ENCODE measurements at places on chromosomes 1 and 21.

GRCh38 chr1:100847361-100848082 lies 47.1 kb downstream of the EXTL2 start:
- no peak for DNase-seq

DNA sequence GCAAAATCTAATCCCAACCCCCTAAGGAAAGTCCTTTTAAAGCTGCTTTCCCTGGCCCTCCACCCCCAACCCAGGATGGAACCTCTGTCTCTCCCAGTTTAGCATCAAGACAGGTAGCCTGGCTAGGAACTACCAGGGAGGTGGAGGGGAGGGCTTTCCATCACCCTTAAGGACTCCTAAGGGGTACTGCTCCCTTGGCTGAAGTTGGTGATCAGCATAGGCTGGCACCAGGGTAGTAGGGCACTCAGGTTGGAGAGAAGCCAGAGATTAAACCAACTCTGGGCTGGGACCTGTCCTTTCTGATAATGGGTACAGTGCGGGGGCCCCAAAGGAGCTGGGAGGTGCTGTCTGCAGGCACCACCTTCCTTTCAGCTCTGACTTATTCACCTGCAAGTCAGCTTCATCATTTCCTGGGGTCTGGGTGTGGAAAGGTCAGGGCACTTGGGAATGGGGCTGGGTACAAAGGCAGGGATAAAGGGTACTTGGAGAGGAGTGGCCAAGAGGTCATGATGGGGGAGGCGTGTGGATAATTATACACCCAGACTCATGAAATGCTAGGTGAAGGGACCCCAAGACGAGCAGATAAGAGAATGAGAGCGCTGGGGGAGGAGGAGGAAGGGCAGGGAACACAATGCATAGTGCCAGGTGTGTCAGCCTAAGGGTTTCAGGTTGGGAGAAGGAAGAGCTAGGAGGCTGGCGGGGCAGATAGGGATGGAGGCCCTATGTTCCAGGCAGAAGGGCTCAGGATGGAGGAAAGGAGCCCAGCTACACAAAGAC lies 1.2 kb downstream of the ARHGEF2 start:
- no peak for DNase-seq

DNA sequence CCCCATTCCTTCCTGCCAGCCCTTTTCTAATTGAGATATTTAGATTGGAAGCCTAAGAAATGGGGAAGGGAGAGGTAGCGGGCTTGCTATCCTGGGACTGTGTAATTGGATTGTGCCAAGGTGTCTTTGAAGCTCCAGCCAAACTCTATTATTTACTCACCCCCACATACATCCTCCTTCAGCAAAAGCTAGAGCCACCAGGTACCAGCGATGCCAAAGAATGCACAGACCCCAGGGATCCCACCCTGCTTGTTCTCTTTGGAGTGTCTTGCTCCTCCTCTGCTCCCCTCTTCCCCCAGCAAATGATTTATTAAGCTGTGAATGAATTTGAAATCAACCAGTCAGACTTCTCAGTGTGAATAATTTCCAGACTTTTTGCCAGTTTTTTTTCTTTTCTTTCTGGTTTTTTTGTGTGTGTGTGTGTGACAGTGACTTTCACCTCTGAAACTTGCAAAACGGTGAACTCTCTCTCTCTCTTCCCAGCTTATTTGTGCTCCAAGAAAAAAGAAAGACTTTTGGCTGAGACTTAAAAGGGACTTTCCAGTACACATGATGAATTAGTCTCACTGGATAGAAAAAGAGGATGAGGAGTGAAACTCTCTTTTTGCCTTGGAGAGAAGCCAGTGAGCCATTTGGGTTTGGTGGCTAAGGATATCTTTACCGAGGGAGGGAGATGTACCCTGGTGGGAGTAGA lies 1.8 kb downstream of the VASH2 start:
- DNase-seq: no peak

DNA sequence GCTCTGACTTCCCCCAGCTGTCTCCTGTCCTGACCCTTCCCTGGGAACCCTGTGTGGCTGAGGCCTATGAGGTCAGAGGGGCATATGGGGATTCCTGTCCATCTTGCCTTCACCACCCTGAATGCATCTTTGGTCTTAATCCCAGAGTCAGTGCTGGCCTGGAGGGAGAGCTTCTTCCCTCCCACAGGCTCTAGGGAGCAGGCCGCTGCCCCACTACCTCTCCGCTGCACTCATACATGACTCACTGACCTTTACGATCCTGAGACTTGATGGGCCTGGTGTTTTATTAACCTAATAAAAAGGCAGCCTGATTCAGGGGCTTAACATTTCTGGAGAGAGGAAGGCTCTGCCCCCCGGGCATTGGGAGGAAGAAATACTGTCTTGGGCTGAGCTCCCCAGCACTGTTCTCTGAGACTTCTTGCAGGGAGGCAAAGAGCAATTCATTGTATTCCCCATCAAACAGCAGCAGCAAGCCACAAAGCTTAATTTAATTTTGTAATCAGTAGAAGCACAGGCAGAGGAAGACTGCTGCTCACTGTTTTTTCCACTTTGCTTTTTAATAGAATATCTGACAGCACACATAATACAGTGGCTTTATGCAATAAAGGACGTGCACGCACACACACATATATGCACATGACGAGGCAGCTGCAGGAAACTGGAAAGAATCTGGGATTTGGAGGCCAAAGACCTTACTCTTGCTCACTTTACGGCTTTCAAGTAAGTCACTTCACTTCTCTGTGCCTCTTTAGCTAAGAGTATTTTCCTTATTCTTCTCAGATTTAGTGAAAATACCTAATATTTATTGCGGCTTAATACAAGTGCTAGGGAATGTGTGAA lies 89.2 kb upstream of the GRIK3 start:
- DNase-seq: no peak

DNA sequence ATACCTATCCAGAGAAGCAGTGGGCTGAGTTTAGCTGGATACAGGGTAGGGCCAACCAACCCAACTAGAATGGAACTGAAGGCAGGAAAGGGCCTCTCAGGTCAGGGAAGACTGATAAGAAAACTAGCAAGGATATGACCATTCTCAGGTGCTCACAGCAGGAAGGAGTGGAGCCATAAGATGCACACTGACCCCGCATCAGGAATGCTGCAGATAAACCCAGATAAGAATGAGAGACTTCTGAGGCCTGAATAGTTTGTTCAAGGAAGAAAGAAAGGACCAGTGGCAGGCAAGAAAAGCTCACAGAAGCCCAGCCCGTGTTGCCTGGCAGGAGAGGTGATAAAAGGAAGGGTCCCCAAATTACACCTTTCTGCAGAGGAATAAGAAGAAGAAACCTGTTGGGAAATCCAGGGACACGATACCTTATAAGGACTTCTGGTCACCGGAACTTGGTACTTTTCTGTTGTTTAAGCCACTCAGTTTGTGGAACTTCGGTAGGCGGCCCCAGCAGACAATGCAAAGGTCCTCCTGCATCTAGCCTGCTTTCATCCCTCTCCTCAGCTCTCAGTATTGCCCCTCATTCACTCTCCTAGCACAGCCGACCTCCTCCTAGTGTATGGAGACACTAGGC lies 58.9 kb downstream of the ATP1A1 start:
- no peak for DNase-seq

DNA sequence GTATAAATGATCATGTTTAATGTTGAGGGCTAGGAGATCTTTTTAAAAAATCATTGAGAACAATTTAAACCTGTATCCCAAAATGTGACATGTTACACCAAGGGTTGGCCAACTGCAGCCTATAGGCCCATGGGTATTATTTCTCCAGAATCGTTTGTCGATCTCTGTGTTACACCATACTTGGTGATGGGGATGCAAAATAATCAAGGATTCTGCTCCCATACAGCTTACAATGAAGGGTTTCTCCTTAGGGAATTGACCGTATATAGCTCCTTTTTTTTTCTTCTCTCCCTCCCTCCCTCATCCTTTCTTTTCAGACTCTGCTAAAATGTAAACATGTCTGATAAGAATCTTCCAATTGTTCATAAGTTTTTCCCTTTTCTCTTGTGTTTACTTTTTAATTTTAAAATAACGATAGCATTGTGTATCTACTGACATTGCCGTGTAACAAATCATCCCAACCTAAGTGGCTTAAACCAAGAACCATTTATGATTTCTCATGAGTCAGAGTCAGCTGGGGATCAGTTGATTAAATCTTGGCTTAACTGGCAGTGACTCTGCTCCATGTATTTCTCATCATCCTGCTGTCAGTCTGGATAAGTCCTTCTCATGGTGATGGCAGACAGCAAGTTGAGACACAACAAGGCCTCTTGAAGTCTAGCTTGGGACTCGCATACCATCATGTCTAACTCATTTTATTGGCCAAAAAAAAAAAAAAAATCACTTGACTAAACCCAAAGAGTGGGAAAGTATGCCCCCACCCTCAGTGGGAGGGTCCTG lies 48.0 kb downstream of the MARK1 start:
- no peak for DNase-seq

GRCh38 chr1:67427947-67428346 lies 2.3 kb downstream of the SERBP1 start:
- no peak for DNase-seq

DNA sequence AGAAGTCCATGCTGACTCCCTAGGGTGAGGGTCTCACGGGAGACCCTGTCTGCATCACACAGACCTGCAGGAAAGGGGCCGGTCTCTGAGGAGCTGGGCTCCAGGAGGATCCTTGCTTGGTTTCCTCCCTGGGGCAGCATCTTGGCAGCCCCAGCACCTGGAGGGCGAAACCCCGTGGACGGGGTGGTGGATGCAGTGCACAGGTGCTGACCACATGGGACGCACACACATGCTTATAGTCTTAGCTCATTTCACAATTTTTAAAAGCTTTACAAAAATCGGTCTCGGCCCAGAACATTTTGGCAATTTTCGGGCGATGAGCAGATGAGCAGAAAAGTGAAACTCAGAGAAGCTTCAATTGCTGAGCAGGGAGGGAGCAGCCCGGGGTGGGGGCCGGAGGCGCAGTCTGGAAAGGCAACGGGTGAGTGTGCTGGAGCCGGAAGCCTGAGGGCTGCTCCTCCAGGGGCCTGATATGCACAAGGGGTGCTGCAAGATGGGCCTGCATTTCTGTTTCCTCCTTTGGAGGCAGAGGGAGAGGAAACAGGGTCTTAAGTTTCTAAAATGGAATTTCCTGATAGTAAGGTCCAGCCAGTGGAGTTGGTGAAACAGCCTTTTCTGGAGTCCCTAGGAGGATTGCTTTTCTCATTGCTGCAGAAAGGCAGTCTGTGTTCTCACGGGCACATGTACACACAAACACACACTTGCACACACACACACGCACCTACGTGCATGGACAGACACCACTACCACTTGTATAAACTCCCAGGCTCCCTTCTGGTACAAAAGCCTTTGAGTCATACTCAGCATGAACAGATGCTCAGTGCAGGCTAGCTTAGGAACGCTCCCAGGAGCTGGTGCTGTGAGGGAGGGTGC lies 60.6 kb downstream of the SCCPDH start:
- no peak for DNase-seq

DNA sequence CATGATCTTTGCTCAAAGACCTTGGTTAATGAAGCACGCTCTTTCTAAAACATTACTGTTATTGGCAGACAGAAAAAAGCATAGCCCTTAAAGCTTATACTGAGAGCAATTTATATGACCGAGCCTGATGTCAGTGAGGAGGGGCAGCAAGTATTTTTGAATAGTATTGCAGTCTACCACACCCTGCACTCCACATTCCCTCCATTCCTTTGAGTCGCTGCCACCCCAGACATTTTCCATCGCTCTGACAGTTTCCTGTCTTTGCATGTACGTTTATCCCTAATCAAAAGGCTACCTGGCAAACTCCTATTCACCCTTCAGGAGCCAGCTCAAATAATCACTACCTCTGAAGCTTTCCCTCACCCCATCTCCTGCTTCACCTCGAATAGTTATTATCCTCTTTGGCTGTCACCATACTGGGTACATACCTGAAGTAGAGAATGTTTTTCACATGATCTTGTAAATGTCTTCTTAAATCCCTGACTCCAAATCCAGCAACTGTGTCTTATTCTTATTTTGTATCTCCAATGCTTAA lies 5.5 kb upstream of the JUN start:
- no peak for DNase-seq

- no peak for DNase-seq
These were observed 8.1 kb upstream of the TRIM67 start for GRCh38 chr1:231153726-231154125.

DNA sequence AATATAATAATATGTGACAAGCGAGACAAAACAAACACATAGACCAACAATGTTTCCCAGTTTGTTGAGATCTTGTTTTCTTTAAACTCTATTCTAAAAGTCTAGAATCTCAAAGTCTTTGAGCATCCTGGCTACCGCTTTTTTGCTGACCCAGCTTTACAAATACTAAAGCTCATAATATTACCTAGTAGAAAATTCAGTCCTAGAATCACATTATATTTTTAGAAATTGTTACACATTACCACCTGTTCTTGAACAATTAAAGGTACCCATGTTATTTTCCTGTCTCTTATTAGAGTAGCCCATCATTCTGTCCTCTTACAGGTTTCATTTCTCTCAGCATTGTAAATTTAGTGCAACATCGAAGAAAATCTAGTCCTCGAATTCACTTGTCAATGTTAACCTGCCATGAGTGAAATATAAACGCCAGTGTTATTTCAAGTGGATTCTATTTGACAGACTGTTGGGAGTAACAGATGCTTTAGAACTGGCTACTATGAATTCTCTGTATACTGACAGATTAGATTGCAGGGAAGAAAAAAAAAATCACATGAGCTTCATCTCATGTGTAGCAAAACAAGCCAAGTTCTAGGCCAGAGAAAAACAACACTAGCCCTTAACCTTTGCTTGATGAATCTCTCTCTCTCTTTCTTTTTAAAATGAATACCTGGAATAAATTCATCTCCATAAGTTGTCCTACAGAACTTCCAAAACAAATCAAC lies 851.2 kb upstream of the ADAMTS5 start:
- no peak for DNase-seq

DNA sequence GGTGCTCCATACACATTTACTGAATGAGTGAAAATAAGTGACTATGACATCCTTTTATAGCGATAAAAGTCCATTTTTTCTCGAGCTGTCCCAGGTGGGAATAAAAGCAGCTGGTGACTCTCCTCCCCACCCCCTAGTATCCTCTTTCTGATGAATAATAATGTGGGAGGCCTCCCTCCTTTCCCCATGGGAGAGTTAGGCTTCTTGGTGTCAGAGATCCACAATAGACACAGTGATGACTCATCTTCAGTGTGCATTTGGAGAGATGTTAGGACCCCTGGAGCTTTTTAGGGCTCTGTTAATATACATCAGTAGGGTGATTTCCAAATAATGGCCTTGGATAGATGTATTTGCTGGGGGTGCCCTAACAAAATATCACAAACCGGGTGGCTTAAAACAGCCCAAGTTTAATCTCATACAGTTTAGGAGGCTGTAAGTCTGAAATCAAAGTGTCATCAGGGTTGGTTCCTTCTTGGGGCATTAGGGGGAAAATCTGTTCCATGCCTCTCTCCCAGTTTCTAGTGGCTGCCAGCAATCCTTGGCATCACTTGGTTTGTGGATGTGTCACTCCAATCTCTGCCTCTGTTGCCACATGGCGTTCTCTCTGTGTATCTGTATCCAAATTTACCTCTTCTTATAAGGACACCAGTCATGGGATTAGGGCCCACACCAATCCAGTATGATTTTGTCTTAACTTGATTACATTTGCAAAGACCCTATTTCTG lies 4.4 kb upstream of the PHC2 start:
- no peak for DNase-seq

- DNase-seq: no peak
These were observed 77.5 kb upstream of the KIF1B start for GRCh38 chr1:10132852-10133251.

- DNase-seq: no peak
These were observed 32.4 kb upstream of the MYSM1 start for GRCh38 chr1:58732087-58732775.
